ENCODE measurements at places on chromosomes 2 and 18.

GRCh38 chr18:12520442-12520992 lies 112.8 kb downstream of the PRELID3A start:
- no peak for DNase-seq

- no peak for DNase-seq
Measured at GRCh38 chr2:80040226-80040625, 264.3 kb downstream of the LRRTM1 start.

DNA sequence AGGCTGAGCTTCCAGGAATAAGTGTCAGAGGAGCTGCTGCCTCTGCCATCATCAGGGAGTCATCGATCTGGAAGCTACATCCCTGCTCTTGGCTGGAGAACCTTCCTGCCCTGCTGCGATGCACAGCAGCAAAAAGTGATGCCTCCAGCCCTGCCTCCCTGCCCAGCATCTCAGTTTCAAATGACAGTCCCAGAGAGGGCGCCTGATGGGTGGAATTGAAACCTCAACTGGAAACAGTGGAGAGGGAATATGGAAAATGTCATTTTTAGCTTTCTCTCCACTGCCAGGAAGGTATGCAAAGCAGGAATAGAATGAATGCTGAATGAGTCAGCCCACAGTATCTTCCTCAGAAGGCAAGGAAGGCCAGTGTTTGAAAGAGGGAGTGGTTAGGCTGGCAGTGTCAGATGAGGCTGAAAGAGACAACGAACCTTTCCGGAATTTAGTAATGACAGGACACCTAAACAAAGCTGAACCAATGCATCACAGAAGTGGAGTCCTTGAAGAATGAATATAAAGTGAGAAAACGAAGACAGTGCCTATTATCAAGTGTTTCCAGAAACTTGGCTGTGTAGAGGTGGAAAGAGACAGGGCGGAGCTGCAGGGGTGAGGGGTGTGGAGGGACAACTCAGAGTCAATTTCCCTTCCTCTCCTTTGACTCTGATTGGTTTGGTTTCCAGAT lies 153.9 kb upstream of the NDUFV2 start:
- DNase-seq = no peak

- DNase-seq = no peak
Measured at GRCh38 chr2:166090346-166090745, 37.5 kb downstream of the SCN1A start.

DNA sequence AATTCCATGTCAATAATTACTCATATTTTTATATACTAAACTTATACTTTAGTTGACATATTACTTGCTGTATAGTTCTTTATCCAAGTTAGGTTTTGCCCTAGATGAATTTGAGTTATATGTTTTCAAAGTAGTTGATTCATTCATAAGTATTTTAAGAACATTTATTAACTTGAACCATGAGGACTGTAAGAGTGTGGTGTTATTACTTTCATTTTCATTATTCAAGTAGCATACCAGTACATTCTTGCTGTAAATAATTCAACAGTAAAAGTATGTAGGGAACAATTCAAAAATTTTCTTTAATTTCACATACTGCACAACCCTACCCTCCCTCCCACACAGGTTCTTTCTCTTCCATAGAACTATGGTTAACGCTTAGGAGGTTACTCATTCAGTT lies 75.4 kb downstream of the ANKRD12 start:
- DNase-seq = no peak

- DNase-seq = no peak
Measured at GRCh38 chr2:51511002-51511401, 479.1 kb upstream of the NRXN1 start.

- peak; percentile 68 for DNase-seq
Measured at GRCh38 chr2:27211943-27212625, at the start of the genes ATRAID and SLC5A6. Gene ATRAID (plus strand): TSS chr2:27212041. CDS start chr2:27212369, 328 bp downstream. Gene SLC5A6 (minus strand): TSS chr2:27212268. CDS start chr2:27207650, 4,618 bp downstream.

GRCh38 chr2:170170281-170171040 lies 7.5 kb upstream of the MYO3B start:
- DNase-seq = no peak

DNA sequence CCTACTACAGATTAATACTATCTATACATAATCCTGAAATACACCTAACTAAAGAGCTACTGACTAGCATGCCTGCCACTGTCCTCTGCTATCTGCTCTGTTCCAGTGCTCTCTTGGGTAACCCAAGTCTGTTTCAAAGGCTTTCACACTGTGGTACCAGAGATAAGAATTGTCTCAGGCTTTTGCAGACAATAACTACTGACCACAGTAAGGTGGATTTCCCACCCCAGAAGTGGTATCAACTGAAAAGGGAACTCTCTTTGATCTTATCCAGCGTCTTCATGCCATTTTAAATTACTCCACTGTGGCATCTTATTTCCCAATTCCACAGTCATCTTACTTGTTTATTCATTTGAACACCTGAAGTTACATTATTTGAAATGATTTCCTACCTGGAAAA lies 190.2 kb downstream of the IKZF2 start:
- no peak for DNase-seq

DNA sequence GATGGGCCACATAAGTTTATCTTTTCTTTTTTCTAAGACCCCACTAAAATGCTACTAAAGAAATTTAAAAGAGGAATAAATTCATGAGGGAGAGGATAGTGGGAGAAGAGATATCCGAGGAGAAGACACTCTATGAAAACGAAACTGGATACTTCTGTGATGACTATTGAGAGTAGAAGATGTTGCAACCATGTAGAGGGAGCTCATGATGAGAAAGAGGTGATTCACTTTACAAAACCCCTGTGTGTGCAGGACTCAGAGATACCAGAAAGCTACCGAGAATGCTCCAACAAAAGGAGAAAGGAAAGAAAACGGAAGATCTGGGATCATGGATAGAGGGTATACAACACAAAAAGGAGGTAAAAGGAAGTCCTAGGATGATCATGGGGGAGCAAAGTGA lies 34.9 kb downstream of the SLC38A11 start:
- DNase-seq = no peak

DNA sequence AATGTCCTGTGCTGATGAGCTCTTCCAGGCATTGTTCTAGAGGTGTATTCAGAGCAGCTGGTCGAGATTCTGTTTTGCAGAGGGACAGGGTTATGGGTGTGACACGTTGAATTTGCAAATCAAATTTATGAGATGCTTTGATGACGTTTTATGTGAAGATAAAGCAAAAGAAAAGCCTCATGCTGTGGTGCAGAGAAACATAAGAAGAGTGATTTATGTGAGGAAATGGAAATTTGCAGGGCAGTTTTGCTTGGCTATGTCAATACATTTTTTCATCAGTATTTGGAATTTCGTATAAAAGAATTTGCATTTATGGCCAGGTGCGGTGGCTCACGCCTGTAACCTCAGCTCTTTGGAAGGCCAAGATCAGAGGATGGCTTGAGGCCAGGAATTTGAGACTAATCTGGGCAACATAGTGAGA lies 36.4 kb downstream of the TSN start:
- DNase-seq = no peak

- DNase-seq = no peak
Measured at GRCh38 chr2:165015052-165015642, 59.8 kb upstream of the SLC38A11 start.

GRCh38 chr2:41764131-41764530 lies 283.7 kb upstream of the PKDCC start:
- no peak for DNase-seq

GRCh38 chr18:24190590-24190989 lies 51.7 kb downstream of the CABYR start:
- DNase-seq = no peak

DNA sequence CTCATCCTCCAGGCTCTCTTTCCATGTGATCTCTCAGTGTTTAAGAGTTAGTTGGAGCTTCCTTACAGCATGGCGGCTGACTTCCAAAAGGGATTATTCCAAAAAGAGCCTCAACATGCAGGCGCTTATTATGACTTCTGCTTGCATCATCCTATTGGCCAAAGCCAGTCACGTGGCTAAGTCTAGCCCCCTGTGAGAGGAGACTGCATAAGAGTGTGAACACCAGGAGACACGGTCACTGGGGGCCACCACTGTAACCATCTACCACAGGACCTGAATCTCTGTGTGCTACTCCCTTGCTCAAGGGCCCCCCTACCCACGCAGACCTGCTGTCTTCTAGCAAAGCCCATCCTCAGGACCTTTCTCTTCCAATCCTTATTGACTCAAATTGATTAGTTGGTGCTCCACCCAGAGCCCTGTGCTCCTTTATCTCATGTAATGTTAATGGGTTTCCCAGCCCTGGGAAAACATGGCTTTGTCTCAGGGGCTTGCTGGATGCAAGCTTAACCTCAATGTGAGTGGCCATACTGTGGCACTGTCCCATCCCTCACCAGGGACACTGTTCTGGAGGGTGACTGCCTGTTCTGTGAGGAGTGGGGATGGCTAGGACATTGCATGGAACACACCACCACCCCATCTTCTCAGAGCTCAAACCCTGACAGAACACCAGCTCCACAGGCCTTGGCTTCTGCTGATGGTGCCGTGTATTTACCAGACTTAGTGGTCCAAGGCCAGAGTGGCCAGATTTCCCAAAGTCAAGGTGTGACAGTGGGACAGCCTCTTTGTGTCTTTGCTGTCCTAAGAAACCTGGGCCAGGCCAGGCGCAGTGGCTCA lies 4.2 kb downstream of the IL1RN start:
- no peak for DNase-seq

- DNase-seq = no peak
Measured at GRCh38 chr2:133253793-133254192, 314.5 kb downstream of the NCKAP5 start.

- no peak for DNase-seq
Measured at GRCh38 chr18:40851014-40851429, 1104.0 kb upstream of the PIK3C3 start.

DNA sequence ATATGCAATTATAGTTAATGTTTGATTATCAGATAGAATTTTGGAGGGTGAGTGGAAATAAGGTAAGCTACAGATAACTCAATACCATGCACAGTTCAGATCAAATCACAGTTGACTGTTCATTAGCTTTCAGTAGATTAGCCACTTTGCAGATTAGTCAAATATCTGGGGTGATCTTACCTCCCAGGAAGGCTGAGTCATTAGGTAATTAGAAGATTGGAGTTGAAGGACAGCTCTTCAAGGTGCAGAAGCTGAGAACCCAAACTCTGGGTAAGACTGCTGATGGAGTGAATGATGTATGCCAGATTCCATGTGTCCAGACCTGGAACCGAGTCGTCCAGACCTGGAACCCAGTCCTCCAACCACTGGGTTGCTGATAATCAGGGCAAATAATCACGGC lies 262.8 kb upstream of the UBE2E3 start:
- DNase-seq = no peak

DNA sequence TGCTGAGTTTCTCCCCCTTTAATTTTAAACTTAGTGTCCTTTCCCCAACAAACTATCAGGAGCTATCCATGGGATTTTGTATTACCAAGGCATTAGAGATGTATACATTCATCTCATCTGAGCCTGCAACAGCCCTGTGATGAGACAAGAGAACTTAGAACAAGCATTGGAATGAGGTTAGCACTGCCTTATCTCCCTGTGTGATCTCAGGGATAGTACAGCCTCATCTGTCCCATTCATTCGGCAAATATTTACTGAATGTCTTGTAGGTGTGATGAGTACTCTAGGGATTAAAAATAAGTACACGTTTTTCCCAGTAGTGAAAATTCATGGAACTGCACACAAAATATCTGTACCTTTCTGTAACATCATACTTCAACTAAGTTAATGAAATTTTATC lies 45.6 kb downstream of the PAIP2B start:
- no peak for DNase-seq

- DNase-seq = no peak
Measured at GRCh38 chr2:124248386-124248785, 223.3 kb downstream of the CNTNAP5 start.

DNA sequence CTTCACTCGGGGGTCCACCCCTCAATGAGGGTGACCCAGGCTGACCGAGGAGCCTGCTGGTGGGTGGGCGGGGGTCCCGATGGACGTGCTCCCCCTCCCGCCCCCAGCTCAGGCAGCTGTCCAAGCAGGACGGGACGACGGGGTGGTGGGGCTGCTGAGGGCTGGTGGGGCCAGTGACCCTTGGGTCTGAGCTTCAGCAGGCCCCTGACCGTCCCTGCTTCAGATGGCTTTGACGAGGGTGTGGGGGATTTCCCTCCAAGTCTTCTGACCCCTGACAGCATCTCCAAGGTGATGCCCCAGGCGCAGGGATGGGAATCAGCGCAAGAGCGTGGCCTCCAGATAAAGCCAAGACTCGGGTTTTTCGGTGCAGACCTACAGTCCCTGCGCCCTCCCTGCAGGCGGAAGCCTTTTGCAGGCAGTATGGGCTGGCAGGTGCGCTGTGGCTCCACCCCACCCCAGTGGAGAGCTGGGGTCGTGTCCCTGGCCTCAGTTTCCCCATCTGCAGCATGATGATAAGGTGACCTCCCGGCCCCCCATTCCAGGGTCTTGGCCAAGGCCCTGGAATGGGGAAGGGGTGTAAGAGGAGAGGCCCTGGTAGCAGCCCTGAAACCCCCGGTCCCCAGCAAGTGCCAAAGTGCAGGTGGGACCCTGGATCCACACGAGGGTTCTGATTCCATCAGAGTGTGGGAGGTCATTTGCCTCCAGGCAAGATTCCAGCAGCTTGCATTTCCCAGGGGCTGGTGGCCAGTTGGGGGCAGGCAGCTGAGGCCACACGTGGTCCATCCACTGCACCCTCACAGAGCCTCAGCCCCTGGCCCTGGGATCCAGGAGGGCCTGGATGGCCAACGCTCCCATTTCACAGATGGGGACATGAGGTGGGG lies 8.7 kb downstream of the CROCC2 start:
- DNase-seq = no peak

- DNase-seq = no peak
Measured at GRCh38 chr2:109339519-109339966, 210.5 kb downstream of the SH3RF3 start.

- no peak for DNase-seq
Measured at GRCh38 chr18:39796393-39796792, 2158.6 kb upstream of the PIK3C3 start.

- DNase-seq = no peak
Measured at GRCh38 chr2:162029287-162029901, 44.6 kb downstream of the DPP4 start.

Data from stimulated activated CD8-positive, alpha-beta memory T cell treated with anti-CD3 and anti-CD28 coated beads, Interleukin-4, amount 100 ng/mL, for 4 hours (primary cell).